Left lobe of liver (tissue), 2 donors: ENCODE measurements at places on chromosomes 12 and 14.
A peak's percentile ranks its signal among the peaks of the same experiment; 100 is the strongest.

DNA sequence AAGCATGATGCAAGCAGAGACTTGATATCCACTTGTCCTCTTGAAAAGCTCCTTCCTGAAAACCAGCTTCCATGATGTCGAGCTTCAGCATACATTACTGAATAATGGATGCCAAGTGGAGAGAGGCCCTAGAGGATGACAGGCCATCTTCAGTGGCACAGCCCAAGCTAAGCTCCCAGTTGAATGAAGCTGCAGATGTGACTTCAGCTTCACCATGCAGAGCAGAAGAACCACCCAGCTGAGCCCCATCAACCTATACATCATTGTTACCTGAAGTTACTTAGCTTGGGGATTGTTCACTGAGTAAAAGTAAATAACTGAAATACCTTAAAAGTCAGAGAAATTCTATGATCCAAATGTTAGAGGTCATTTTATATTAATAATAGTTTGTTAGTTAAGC lies 93.6 kb downstream of the HECTD4 start:
- DNase-seq = no peak

DNA sequence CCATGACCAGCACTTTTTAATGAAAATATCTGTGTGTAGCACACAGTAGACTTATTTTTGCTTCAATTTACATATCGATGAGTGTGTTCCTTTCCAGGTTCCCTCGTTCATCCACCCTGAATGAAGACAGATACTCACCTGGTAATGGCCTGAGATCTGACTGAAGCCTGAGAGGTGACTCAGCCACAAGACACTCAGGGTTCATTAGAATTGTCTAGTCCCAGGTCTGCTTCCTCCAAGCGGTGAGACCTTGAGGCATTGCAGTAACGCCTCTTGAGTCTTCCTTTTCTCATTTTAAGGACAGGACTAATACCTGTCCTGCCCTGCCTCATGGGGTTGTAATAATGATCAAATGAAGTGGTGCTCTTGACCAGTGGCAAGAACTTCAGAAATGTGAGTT lies 11.5 kb upstream of the KCNK13 start:
- no peak for DNase-seq

DNA sequence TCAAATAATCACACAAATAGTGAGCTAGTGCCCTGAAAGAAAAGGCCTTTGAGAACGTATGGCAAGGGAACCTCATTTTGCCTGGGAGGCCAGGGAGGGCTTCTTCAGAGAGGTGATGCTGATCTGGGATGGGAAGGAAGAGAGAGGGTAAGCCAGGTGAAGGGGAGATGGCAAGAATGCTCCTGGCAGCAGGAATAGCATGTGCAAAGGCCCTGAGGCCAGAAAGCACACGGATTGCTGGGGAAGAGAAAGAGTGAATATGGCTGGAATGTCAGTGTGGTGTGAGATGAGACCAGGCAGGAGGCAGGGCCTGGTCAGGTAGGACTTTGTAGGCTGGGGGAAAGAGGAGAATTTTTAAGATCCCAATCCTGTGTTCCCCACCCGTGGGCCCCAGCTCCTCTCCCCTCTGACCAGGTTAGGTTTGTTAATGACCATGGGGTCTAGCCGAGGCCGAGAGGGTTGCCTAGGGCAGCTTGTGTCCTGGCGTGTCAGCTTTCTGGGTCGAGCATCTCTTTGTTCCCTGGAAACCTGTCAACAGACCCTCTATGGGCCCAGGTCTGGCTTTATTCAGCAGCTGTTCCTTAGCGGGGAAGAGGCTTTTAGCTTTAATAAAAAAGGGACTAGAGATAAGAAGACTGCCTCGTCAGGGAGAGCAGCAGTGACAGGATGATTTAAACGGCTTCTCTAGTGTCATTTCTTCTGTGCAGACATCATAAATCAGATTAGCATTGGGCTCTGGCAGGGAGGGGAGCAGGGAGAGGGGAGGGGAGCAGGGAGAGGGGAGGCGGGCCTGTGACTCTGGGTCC lies 123.4 kb downstream of the ADCK1 start:
- no peak for DNase-seq

DNA sequence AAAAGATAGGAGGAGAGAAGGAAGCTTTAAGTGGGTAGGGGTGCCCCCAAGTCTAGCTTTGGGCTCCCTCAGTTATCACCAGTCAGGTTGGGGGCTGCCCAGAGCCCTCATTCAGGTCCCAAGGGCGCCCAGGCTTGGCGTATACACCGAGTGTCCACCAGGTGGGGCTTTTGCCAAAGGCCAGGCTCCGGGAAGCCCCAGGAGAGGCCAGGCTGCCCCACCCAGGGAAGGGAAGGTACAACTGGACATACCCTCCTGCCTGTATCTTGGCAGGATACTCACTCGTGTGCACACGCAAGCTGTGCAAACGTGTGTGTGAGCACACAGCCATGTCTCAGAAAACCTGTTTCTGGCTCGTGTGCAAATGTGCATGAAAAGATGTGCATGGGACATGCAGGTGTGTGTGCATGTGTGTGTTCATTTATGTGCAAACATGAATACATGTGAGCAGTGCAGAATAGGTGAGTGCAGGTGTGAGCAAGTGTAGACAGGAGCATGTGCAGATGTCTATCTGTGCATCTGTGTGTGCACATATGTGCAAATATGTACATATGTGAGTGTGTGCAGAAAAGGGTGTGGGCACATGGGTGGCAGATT lies 103.9 kb upstream of the MYL2 start:
- peak; percentile 76 for DNase-seq

DNA sequence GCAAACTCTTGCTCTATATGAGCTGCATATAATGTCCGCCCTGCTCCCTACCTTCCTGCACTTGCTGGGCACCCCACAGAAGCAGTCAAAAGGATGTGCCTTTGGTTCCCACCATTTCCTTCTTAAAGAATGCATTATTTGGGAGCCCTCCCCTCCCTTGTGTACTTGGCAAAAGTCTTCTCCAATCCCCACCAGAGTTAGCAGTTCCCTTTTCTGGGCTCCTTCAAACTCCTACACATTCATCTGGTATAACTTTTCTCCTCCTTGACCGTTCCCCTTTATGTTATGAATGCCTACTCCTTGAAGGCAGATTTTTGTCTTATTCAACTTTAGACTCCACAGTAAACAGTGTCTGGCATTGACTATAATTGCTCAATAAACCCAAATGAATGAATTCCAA lies 27.8 kb downstream of the AREL1 start:
- no peak for DNase-seq

DNA sequence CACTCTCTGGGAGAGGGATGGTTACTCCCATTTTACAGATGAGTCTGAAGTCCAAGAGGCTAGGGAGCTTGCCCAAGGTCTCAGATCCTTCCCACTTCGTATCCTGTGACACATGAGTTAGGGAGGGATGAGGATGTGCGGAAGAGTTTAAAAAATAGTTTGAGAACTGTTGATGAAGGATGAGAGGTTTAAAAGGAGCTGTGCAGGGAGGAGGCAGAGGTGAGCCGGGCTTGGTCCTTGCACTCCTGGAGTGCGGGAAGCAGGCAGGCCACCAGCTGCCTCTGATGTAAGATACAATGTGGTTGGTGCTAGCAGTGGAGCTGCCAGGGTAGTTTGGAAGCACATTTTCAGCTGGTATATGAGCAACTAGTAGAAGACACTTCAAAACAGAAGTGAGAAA lies 46.5 kb downstream of the TSPAN9 start:
- no peak for DNase-seq

- DNase-seq = no peak
Observed at GRCh38 chr12:39332661-39333175, 110.2 kb downstream of the KIF21A start.

GRCh38 chr12:90298289-90298948 lies 589.8 kb upstream of the ATP2B1 start:
- no peak for DNase-seq

- no peak for DNase-seq
Observed at GRCh38 chr14:101957406-101958234, 6.8 kb upstream of the DYNC1H1 start.

GRCh38 chr14:77242752-77243151 lies 28.3 kb downstream of the NGB start:
- no peak for DNase-seq

DNA sequence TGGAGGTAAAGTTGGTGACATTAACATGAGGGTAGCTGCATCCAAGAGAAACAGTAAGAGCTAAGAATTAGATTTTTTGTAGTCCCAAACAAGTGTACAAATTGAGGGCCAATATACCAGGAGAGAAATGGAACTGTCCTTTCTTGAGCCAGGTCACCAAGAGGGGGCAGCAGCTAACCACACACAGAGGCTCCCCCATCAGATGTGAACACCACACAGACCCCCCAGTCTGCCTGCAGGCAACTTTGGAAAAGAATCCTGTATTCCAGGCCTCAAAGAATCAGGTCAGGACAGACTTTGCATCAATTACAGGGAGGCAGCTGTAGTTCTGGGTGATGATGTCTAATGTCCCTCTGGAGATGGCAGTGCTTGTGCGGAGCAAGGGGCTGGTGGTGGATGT lies 77.9 kb downstream of the SPTB start:
- no peak for DNase-seq

GRCh38 chr14:75232191-75232590 lies 46.4 kb upstream of the FOS start:
- no peak for DNase-seq

- no peak for DNase-seq
Observed at GRCh38 chr12:65597527-65597926, 226.8 kb upstream of the HMGA2 start.

DNA sequence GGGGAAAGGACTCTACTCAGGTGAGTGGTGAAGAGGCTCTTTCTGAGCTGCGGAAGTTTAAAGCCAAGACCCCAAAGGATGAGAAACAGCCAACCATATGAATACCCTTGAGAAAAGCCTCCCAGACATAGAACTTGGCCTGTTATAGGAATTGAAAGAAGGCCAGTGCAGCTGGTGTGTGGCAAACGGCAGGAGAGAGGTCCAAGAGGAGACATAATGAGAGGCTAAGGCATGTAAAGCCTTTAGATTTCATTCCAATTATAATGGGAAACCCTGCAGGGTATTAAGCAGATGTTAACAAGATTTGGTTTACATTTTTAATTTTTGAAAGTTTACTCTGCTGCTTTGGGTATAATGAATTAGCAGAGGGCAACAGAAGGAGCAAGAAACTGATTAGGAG lies 552.1 kb upstream of the FBXO33 start:
- DNase-seq = no peak

DNA sequence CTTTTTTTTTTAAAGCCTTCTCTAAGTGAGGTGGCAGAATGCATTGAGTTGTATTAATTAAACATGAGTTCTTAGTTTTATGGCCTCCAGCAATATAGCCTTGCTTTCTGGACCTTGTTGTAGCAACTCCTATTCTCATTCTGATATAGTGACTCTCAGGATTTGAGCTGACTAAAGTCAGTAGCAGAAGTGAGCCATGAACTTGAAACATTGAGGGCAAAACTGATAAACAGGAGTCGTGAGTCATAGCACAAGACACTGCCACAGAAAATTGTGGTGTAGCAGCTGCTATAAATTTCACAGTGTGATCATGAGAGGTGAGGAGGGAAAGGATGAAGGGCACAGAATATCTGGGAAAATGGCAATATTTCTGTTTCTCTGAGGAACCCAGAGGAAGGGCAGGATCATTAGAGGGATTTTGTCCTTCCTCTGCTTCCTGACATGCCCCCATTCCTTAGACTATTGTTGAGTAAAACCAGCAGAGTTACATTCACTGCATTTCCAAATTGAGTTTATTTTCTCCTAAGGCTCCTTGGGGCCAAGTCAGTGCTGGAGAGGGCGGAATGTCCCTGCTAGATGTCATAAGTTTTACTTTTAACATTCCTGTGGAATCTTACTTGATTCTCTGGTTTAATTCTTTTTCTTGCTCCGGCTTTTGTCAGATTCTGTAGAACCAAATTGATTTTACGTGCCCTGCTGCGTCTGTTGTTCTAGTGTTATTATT lies 7.5 kb downstream of the KLRG1 start:
- DNase-seq = no peak

GRCh38 chr14:88552876-88553275 lies 1.9 kb downstream of the PTPN21 start:
- no peak for DNase-seq

DNA sequence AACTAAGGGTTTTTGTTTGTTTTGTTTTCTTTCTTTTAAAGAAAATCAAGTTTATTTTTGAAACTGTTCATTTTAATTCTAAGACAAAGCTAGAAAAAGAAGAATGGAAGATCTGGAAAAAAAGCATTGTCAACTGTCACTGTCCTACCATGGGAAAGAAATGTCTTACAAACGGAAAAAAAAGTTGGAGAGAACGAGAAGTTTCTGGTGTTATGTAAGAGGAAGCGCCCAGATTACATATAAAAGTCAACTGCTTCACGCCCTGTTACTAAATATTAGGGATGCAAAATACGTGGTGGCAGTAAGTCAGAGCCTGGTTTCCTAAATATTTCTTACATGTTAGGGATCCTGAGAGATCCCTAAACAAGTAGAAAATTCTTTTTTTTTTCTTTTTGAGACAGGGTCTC lies 14.3 kb upstream of the FBXL14 start:
- DNase-seq = no peak

GRCh38 chr12:69389831-69390230 lies 30.3 kb downstream of the YEATS4 start:
- DNase-seq = no peak

- DNase-seq = no peak
Observed at GRCh38 chr12:85874031-85874461, at the start of gene NTS. Gene NTS (plus strand): TSS chr12:85874295. CDS start chr12:85874404, 109 bp downstream.

DNA sequence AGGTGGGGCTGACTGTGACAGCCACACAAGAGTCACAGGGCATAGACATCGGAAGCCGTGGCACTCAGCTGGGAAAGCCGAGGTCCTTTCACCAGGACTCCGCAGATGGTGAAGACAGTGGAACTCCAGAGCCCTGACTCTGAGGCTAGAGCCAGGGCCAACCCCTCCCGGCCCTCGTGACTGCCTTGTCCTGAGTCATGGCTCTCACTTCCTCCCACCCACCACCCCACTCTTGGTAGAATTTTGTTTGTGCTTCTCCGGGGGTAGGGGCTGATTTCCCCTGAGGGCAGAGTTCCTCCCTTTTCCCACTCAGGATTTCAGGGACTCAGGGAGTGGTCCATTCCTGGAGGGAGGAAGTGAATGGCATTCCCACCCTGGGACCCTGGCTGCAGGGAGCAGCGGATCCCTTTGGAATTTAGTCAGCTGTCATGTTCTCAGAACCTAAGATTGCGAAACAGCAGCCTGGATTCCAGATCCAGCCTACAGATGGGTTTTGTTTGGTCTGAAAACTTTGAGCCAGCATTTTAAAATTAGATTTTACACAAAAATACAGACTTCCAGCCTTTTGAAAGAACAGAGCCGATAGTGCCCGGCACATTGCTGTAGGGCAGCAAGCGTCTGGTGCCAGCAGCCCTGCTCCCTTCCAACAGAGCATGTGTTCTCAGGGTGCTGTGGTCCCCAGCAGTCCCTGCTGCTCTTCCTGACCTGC lies 50.7 kb downstream of the TPCN1 start:
- peak; percentile 64 for DNase-seq

GRCh38 chr14:92581966-92582566 lies 68.5 kb downstream of the RIN3 start:
- no peak for DNase-seq

- DNase-seq = peak; percentile 92
Observed at GRCh38 chr12:125861299-125862281, 796.4 kb downstream of the AACS start.

GRCh38 chr12:2288001-2288400 lies 235.2 kb downstream of the CACNA1C start:
- peak; percentile 27 for DNase-seq

GRCh38 chr14:101937926-101938767 lies 26.2 kb upstream of the DYNC1H1 start:
- DNase-seq = no peak

GRCh38 chr12:17992002-17992656 lies 97.9 kb downstream of the RERGL start:
- no peak for DNase-seq

- no peak for DNase-seq
Observed at GRCh38 chr14:43792980-43793379, 714.1 kb downstream of the FSCB start.

GRCh38 chr14:92895352-92895878 lies 27.5 kb upstream of the CHGA start:
- DNase-seq = no peak

GRCh38 chr14:90605430-90605829 lies 208.6 kb downstream of the CALM1 start:
- no peak for DNase-seq
